Activated B cell treated with CpG ODN at 0.5 μM for 24 hours (primary cell): ENCODE measurements at places on chromosomes 6 and 20. TPM values are rescaled to one million over a fixed set of nuclear protein-coding genes. Genes with fewer than 3 reads are reported as not detected.
A peak's percentile ranks its signal among the peaks of the same experiment; 100 is the strongest.

DNA sequence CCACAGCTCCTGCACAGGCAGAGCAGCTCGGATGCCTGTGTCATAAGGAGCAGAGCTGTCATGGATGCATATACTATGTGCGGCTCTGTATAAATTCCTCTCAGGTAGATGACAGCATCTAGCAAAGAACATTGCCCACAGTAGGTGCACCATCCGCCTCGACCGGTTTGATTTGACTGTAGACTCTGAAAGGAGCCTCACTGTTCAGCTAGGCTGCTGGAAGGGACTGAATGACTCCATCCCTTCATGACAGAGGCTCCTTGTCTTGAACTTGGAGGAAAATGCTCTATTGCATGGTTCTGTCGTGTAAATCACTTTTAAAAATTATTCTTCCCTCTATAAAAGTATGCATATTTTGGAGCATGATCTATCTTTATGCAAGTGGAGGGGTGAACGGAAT, 128.8 kb upstream of the QKI start:
- no peak overlapping the region for H3K27ac ChIP-seq
- H3K36me3 ChIP-seq: no peaks in the 10 kb centered on the region
- peaks cover 4% of the 10 kb centered on the region for H3K27me3 ChIP-seq
- no peak for DNase-seq
- H3K4me1 ChIP-seq: no peaks in the 10 kb centered on the region
- no peak overlapping the region for H3K4me3 ChIP-seq

DNA sequence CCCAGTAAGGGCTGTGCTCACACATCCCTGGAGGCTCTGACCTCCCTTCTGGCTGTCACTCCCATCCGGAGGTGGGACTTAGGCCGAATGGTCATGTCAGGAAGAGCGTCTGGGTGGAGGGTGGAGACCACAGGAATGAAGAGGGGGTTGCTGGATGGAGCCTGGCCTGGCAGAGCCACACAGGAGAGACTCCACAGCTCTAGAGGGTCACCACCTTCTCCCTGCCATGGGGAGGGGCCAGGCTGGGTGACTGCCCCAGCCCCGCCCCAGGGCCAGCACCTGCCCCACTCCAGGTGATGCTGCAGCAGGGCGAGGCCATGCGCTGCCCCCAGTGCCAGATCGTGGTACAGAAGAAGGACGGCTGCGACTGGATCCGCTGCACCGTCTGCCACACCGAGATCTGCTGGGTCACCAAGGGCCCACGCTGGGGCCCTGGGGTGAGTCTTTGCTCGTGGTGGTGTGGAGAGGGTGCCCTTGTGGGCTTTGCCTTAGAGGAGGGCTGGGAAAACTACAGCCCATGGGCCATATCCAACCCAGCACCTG, 20.6 kb downstream of the RBCK1 start:
- H3K27ac ChIP-seq: no peak overlapping the region
- H3K4me1 ChIP-seq: peaks cover 14% of the 10 kb centered on the region
- no peaks in the 10 kb centered on the region for H3K27me3 ChIP-seq
- no peak overlapping the region for H3K4me3 ChIP-seq

- H3K36me3 ChIP-seq: no peaks in the 10 kb centered on the region
- H3K4me3 ChIP-seq: no peak overlapping the region
- H3K27ac ChIP-seq: no peak overlapping the region
- no peak for DNase-seq
These were observed 69.9 kb upstream of the DDR1 start for GRCh38 chr6:30814146-30815040.

- H3K27me3 ChIP-seq: no peaks in the 10 kb centered on the region
- no peak overlapping the region for H3K4me3 ChIP-seq
- peaks cover 5% of the 10 kb centered on the region for H3K36me3 ChIP-seq
- H3K27ac ChIP-seq: no peak overlapping the region
- DNase-seq: no peak
- peaks cover 20% of the 10 kb centered on the region for H3K4me1 ChIP-seq
These were observed 20.6 kb downstream of the TAF4 start for GRCh38 chr20:62045118-62045517.

DNA sequence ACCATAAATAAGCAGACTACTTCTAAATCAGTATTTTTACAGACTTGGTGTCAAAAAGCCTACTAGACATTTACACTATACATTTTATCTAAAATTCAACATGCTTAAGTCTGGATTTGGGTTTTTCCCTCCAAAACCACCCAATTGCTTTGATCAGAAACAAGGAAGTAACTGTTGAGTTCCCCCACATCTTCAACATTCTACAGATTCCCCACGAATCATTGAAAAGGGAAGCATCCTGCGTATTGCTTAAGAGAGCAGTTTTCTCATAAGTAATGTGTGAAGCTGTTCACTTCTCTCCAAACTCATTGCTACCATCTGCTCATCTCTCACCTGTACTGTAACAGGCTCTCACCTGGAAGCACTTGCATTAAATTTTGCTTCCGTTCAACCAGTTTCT, 36.4 kb upstream of the RNF144B start:
- DNase-seq: no peak
- H3K27me3 ChIP-seq: no peaks in the 10 kb centered on the region
- H3K36me3 ChIP-seq: no peaks in the 10 kb centered on the region
- H3K27ac ChIP-seq: peak overlapping the region; percentile 62

DNA sequence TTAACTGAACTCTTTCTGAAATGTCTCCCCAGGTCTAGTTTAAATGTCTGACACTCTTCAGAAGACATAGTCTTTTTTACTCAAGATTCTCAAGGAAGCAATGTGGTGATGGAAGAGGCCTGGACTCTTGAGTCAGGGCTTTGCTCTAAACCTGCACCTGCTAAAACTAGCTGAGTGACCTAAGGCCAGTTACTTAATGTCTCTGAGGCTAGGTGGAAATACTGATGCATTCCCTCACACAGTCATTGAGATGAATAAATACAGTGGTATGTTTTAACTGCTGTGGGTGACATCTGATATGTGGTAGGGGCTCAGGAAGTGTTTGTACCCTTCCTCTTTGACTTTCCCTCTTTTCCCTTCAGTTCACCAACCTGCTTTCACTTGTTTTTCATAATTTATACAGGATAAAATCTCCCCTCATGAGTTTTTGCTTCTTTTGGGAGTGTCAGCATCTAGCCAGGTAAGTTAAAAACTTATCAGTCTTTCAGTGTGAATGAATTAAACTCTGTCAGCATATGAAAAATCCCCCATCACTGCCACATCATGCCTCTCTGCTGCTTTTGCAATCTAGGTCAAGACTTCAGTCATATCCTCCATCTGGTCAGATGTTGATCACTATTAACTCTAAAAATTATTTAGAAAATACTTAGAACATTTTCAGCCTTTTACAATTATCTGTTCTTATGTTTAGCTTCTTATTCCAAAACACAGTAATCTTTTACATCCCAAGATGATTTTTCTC, 178.7 kb upstream of the TNFAIP3 start:
- no peak for DNase-seq
- H3K27me3 ChIP-seq: peaks cover 4% of the 10 kb centered on the region
- H3K27ac ChIP-seq: no peak overlapping the region
- H3K4me3 ChIP-seq: no peak overlapping the region
- H3K36me3 ChIP-seq: no peaks in the 10 kb centered on the region
- H3K4me1 ChIP-seq: no peaks in the 10 kb centered on the region

DNA sequence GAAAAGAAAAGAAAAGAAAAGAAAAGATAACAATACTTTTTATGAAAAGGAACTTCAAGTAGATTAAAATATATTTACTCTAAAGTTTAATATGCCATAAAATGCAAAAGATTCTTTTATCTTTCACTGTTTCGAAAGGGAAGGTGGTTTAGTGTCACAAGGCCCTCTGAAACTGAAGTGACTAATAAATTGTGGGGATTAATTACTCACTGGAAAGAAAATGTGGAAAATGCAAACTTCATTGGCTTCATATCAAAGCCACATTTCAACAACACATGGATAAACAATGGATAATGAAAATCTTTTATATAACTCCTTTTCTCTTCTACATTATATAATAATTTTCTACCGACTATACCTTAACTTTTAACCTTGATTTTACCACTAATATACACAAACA, 320.5 kb upstream of the RSPO3 start:
- no peak overlapping the region for H3K4me3 ChIP-seq
- H3K27ac ChIP-seq: no peak overlapping the region
- H3K36me3 ChIP-seq: no peaks in the 10 kb centered on the region
- no peaks in the 10 kb centered on the region for H3K4me1 ChIP-seq

DNA sequence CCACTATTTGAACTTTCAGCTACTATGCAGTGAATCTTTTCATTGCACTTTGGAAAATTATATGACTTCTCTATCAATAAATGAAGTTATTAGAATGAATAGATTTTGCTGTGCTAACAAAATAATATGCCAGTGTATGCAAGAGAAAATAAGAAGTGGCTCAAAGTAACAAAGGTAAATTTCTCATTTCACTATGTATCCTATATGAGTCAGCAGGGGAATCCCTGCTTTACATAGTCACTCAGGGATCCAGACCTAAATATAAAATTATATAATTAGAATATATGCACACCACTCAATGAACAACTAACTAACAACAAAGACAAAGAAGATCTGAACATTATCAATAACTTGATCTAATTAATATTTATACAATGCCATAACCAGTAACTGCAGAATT, 390.8 kb upstream of the IRAK1BP1 start:
- no peak overlapping the region for H3K4me3 ChIP-seq
- no peak overlapping the region for H3K27ac ChIP-seq
- no peaks in the 10 kb centered on the region for H3K36me3 ChIP-seq
- H3K4me1 ChIP-seq: no peaks in the 10 kb centered on the region

DNA sequence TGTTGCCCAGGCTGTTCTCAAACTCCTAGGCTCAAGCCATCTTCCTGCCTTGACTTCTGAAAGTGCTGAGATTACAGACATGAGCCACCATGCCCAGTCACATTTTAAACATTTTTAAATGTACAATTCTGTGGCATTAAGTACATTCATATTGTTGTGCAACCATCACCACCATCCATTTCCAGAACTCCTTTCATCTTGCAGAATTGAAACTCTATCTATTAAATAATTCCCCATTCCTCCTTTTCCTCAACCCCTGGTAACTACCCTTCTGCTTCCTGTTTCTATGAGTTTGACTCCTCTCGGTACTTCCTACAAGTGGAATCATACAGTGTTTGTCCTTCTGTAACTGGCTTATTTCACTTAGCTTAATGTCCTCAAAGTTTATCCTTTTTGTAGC, 103.8 kb upstream of the NAA20 start:
- H3K4me1 ChIP-seq: peaks cover 64% of the 10 kb centered on the region
- H3K27me3 ChIP-seq: no peaks in the 10 kb centered on the region
- H3K4me3 ChIP-seq: no peak overlapping the region
- no peaks in the 10 kb centered on the region for H3K36me3 ChIP-seq
- DNase-seq: no peak

DNA sequence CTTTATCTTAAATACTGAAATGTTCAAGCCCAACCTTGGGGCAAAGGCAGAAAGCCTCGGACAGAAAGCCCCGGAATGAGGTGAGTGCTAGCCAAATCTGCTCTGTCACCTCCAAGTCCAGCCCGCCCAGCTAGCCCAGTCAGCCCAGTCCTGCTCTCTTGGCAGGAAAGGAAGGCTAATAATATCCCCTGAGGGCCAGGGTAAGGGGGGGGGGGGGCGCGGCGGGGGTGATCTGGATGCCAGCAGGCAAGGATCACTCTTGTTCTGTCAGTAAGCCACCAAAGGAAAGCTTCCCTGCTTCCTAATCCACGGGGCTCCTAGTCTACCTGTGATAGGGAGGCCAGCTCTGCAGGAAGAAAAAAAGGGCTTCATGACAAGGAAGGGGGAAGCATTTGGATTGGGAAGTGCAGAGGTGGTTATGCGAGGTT, 1.1 kb downstream of the NDRG3 start:
- no peak for DNase-seq
- H3K4me3 ChIP-seq: peak overlapping the region; percentile 87
- H3K36me3 ChIP-seq: no peaks in the 10 kb centered on the region
- H3K4me1 ChIP-seq: peaks cover 16% of the 10 kb centered on the region
- H3K27ac ChIP-seq: no peak overlapping the region
- H3K27me3 ChIP-seq: no peaks in the 10 kb centered on the region

DNA sequence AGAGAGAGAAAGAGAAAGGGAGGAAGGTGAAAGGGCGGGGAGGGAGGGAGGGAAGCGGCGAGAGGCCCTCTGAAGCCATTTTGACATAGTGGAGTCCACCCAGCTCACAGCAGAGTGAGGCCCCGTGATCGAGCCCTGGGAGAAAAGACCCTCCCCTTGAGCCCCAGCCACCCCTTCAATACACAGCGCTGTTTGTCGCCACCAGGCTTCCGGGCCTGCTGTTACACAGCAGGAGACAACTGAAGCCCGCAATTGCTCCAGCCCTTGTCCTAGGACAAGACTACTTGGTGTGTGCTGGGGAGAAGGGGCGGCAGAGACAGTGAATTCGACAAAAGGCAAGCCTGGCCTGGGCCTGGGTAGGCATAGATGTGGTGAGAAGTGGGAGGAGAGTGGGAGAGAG, 67.3 kb downstream of the PRR18 start:
- no peaks in the 10 kb centered on the region for H3K36me3 ChIP-seq
- peaks cover 15% of the 10 kb centered on the region for H3K4me1 ChIP-seq
- H3K27ac ChIP-seq: no peak overlapping the region
- H3K27me3 ChIP-seq: peaks cover 15% of the 10 kb centered on the region

DNA sequence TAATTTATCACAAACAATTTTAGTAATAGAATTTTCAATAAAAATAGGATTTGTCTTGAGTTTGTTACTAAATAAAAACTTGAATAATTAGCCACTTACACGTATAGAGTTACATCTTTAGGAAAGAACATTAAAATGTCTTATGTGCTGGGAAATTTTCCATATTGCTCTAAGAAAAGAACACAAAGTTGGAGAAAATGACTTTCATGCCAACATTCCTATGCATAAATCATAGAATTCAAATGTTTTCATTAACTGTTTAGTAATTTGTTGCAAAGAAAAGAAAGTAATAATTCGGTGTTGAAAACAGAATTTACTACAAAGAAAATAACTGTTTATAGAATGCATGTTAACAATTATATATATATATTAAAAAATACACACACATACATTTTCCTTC, 4.7 kb upstream of the TBC1D32 start:
- peaks cover 7% of the 10 kb centered on the region for H3K36me3 ChIP-seq
- no peak overlapping the region for H3K4me3 ChIP-seq
- no peak overlapping the region for H3K27ac ChIP-seq
- no peak for DNase-seq
- H3K4me1 ChIP-seq: peaks cover 9% of the 10 kb centered on the region

- peaks cover 1% of the 10 kb centered on the region for H3K36me3 ChIP-seq
- H3K27me3 ChIP-seq: no peaks in the 10 kb centered on the region
- no peak overlapping the region for H3K27ac ChIP-seq
These were observed 125.1 kb upstream of the CARMIL1 start for GRCh38 chr6:25154034-25154596.

- peaks cover 5% of the 10 kb centered on the region for H3K4me1 ChIP-seq
- H3K27ac ChIP-seq: no peak overlapping the region
- peaks cover 37% of the 10 kb centered on the region for H3K27me3 ChIP-seq
- no peak for DNase-seq
These were observed 122.2 kb upstream of the PTPN1 start for GRCh38 chr20:50387996-50388332.

- no peak overlapping the region for H3K4me3 ChIP-seq
- H3K27ac ChIP-seq: no peak overlapping the region
- no peak for DNase-seq
- H3K4me1 ChIP-seq: no peaks in the 10 kb centered on the region
- no peaks in the 10 kb centered on the region for H3K27me3 ChIP-seq
- H3K36me3 ChIP-seq: peaks cover 17% of the 10 kb centered on the region
These were observed 27.1 kb downstream of the PPP1R3G start for GRCh38 chr6:5112066-5112799.

The PRDM13 gene
- 0.07 TPM in 1 of 2 replicates, not detected in the other for total RNA-seq

The NHSL1 gene
- total RNA-seq: 1.0 and 1.4 TPM in 2 replicates

The SLC17A5 gene
- 6.3 and 7.5 TPM in 2 replicates for total RNA-seq

The POM121L2 gene
- not detected in 2 replicates for total RNA-seq

The PM20D2 gene
- total RNA-seq: 10.9 and 11.6 TPM in 2 replicates

The UNC5CL gene
- total RNA-seq: 1.7 and 2.2 TPM in 2 replicates
